Fibroblast of skin of back (primary cell): ENCODE measurements at places on chromosomes 12 and 14.

GRCh38 chr12:11022520-11022919 lies at the start of gene TAS2R19:
Gene TAS2R19 (minus strand): TSS chr12:11022620. CDS start chr12:11022571, 49 bp downstream.
- no peak for DNase-seq

GRCh38 chr14:77003960-77004710 lies 24.4 kb downstream of the IRF2BPL start:
- no peak for DNase-seq

DNA sequence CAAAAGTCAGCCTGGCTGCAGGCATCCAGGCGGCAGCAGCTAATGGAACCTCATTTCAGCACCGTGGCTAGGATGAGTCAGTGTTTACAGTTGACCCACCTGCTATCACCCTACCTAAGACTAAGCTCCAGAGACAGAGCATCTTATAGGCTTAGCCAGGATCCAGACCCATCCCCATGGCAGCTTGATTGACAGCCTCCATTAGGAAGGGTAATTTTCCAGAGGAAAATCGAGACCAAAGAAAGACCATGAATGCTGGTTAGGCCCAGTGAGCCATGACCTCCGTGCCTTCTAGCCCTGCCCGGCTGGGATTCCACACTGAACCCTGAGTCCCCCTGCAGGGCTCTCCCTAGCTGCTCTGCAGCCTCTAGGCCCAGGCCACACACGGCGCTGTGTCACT lies 38.7 kb downstream of the TUNAR start:
- DNase-seq = no peak

- no peak for DNase-seq
These were observed 10.1 kb downstream of the PDE6H start for GRCh38 chr12:14982991-14983390.

- no peak for DNase-seq
These were observed 8.8 kb upstream of the ASPG start for GRCh38 chr14:104076743-104077142.

GRCh38 chr12:32098112-32098511 lies 8.5 kb upstream of the BICD1 start:
- no peak for DNase-seq

DNA sequence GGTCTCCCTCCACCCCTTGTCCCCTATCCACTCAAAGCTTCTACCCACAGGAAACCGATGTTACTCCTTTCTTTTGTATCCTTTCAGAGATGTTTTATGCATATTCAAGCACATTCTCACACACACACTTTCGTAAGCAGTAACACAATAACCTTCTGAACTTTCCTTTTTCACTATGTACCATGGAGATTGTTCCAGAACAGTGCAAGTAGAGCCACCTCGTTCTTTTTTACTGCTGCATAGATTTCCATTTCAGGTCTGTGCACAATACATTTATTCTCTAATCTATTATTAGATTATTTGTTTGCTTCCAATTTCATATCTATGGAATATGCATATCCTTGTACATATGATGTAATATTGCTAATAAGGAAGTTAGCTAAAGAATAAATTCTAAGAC lies 60.3 kb downstream of the TBC1D30 start:
- no peak for DNase-seq

- DNase-seq = peak; percentile 3
These were observed 62.2 kb downstream of the IFNG start for GRCh38 chr12:68097386-68097785.

- DNase-seq = no peak
These were observed 9.5 kb downstream of the OAS1 start for GRCh38 chr12:112916270-112916669.

DNA sequence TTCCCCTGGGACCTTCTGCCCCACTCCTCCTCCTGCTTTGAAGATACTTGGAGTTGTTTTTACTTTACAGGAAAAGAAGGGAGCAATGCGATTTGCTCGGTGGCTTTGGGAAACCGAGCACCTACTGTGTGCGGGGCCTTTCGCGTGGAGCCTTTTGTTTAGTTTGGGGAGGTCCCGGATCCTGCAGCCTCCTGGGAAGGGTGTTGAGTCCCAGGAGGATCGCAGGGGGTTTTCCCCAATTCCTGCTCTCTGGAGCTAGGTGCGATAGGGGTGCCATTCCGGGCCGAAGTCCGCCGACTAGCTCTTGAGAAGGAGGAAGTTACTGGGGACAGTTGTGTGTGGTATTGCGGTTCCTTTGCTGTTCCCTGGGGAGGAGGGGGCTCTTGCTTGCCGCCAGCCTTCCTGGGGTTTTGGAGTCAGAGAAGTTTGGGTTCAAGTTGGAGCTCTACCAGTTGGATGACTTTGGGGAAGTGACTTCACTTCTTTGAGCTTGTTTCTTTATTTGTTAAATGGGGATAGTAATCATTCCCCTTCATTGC lies 1.1 kb downstream of the BRI3BP start:
- no peak for DNase-seq

DNA sequence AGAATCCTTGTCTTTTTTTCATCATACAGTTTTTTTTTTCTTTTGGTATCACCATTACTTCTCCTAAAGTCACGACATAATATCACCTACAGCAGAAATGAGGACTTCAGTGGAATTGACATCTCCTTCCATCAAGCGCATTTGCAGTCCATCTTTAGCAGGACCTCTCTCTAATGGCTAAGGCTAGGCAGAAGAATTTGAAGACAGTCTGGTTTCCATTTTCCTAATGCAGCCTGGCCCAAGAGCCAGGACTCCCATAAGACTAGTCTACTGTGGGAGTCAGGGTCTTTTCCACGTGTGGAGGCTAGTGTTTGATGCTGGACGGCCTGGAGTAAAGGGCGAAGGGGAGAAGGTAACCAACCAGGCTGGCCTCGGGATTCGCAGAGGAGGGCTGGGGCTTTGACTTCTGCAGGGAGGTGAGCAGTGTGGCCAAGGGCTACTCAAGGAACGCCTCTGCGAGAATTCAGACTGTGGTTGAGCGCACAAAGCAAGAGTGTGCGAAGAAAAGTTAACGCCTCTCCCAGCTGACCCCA lies 769 bp upstream of the ZNF740 start:
- no peak for DNase-seq

- DNase-seq = peak; percentile 0
These were observed 615.2 kb downstream of the RPS29 start for GRCh38 chr14:48970943-48971342.
